ENCODE measurements at places on chromosomes 3 and 15.
A peak's percentile ranks its signal among the peaks of the same experiment; 100 is the strongest.

DNA sequence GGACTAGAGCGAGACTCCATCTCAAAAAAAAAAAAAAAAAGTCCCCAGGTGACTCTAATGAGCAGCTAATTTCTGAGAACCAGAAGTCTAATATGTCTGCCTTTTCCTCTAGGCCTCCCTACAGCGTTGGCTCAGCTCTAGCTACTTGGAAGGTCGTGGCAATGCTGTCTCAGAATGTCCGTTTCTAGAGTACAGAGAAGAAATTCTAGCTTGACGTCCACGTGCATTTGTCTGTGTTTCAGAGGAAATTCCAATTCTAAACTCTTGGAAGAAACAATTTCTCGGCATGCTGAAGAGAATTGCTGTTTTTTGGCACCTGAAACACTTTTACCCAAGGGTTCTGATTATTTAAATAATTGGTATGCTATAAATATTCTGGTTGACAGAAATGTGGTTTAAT lies 78.8 kb downstream of the SOX2 start:
- DNase-seq, result no peak

DNA sequence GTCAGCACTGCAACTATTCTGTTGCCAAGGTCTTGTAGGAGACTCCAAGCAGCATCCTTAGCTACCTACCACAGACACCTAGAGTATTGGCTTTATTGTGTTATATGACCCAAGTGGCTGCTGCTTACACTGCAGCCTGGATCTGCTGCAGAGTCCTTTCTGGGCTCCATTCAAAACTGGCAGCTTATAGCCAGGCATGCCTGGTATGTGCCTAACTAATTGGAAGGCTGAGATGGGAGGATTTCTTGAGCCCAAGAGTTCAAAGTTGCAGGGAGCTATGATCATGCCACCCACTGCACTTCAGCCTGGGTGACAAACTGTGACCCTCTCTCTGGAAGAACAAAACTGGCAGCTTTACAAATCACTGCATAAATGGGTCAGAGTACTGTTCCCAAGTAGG lies 8.6 kb downstream of the NDUFB4 start:
- DNase-seq, result peak; percentile 16

DNA sequence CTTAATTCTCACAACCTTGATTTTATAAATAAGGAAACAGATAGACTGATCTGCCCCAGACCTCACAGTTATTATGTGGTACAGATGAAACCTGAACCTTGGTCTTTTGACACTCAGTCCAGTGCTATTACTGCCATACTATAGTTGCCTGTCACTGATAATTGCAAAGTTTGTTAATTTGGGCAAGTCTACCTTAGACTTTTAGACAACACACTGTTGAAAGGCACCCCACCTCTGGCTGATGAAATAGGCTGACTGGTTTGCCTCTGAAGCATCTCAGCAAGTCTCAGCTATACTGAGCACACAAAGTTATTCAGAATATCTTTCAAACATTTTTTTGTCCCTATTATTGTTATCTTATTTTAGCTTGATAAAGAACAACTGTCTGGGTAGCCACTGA lies 53.1 kb upstream of the MAP4 start:
- no peak for DNase-seq

DNA sequence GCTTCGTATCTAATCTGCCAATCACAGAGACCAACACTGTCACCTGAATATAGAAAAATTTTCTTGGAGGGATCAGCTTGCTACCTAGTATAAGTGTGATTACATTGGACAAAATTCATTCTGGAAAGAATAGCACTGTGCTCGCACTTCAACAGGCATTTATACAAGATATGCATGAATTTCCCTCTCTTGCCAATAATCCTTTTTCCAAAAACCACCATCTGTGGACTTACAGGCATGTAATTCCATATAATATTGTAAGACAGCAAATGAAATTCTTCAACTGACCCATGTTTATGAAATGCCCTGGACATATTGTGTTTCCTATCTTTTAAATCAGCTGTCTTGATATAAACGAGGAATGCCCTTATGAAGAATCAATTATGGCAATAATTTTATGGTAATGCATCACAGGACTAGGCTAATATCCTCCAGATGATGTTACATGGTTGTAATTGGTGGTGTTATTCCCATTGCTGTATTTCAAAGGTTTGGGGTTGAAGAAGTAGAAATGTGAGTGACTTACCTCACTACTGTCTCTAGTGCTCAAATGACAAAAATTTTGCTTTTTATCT lies 861.4 kb upstream of the NECTIN3 start:
- DNase-seq, result no peak

DNA sequence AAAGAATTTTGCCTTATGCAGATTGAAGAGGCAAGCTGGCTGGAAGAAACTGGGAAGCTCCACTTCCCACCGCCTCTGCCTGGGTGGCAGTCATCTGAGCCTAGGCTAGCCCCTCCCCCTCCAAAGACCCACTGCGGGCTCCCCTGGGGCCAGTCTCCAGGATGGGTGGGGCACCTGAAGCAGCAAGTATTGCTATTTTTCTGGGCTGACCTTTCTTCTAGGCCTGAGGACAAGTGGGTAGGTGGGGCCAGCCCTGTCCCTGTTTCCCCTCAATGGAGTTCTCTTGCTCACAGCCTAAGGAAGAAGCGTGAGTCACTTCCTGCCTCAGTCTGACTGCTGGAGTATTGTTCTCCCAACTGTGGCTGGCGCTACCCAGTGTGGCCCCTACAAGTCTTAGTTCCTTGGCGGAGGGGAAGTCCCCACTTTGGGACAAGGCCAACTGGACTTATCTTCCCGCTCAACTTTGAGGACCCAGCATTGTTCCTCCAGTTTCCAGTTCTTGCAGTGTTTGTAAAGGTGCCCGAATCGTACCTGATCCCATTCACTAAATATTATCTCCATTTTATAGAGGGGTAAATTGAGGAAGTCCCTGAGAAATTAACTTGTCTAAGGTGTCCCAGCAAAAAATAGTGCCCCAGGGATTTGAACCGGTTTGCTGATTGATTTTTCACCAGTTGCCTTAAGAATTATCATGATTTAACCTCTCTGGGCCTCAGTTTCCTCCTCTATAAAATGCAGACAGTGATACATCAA lies 1.4 kb downstream of the FURIN start:
- DNase-seq, result no peak

DNA sequence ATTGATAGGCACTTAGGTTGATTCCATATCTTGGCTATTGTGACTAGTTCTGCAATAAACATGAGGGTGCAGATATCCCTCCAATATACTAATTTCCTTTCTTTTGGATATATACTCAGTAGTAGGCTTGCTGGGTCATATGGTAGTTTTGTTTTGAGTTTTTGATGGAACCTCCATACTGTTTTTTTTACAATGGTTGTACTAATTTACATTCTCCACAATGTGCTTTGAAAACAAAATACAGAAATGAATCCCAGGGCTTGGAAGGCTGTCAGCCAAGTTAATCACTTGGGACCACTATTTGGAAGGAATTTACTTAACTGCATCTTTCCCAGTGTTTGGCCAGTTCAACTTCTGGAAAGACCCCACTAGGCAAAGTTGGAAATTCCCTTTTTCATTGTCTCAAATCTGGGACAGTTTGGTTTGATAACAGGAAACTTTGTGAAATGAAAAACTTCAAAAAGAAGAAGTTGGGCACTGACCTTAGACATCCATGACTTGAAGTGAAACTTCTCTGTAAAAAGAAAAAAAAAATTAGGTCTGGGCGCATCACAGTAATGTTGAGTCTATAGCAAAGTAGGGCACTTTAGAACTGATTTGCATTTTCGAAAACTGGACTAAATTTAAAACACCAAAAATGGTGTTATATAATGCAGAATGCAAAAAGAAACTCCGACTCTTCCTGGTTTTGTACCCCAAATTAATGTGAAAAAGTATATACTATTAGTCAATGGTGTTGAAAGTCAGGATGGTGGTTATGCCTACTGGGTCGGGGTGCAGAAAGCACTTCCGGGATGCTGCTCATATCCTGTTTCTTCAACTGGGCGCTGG lies 6.0 kb downstream of the CTSH start:
- DNase-seq, result no peak

DNA sequence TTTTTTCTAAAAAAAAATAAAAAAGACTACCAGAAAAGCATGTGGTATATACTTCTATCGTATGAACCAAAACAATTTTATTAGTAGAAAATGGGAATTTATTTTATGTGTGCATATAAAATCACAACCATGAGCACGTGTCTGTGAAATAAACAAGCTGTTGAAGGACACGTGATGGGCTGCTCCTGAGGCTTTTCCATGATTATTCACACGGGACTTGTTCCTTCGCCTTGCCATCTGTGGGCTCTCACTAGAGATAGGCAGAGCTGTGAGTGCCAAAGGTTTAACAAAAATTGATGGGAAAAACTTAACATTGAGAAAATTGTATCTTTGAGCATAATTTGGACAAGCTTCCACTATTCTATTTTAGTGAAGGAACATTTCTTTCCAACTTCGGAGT lies 12.4 kb upstream of the ETV5 start:
- no peak for DNase-seq

DNA sequence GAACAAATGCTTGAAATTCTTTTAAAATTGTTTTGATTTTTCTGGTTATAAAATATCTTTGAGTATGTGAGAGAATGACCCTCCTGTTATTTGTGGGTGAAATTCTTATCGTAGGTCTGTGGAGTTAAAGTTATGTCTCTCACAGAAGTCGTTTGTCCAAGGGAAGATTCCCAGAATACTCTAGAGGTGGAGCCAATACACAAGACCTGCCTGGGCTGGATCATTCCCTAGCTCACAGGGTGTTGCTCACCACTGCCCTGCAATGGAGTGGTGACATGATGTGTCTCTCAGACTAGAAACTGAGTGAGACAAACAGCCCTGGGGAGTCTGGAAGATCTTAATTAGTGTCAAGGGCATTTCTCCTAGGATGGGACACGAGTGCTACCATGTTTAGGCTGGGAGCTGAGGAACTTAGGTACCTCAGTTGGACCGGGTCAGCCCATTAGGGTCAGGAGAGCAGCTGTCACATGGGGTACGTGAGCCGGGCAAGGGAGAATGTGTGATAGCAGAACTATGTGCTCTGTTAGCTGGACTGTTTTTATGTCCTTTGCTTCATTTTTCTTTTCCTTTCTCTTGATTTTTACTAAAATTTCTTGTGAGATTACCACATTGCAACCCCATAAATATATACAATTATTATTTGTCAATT lies 53.6 kb upstream of the MYO5C start:
- DNase-seq, result peak; percentile 66

DNA sequence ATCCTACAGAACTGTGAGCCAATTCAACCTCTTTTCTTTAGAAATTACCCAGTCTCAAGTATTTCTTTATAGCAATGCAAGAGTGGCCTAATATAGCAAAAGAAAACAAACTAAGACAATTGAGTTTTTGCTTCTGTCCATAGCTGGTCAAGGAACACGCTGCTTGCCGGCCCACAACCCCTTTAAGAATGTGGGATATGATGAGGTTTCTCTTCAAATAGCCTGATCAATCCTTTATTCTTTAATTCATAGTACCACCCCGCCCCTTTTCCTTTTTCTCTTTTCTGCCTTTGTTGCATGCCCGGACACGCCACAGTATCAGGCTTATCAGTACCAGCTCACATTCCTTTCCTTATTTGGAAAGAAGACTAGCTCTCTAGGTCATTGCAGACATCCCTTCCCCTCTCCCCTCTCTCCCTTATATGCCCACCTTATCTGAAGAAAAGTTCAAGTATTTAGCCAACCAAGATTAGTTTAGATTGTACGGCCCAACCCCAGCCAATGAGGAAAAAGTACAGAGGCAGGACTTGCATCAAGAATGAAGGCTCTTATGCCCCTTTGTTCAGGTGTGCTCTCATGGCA lies 404.5 kb downstream of the OCA2 start:
- DNase-seq, result no peak

DNA sequence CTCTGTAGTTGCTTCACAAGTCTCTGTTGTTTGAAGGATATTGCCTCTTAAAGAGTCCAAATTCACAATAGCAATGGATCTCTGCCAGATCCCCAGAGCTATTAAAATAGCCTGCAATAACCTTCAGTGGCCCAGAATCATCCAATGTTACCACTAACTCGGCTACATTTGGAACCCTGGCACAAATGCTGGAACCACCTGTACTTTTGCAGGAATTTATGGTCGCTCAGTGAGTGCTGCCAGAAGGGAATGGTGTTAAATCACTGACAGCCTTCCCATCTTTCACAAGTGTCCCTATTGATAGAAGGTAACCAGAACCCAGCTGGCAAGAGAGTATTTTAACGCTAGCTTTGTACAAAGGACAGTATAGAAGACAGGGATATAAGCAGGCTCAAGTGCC lies 298.8 kb upstream of the PLSCR5 start:
- DNase-seq, result no peak

DNA sequence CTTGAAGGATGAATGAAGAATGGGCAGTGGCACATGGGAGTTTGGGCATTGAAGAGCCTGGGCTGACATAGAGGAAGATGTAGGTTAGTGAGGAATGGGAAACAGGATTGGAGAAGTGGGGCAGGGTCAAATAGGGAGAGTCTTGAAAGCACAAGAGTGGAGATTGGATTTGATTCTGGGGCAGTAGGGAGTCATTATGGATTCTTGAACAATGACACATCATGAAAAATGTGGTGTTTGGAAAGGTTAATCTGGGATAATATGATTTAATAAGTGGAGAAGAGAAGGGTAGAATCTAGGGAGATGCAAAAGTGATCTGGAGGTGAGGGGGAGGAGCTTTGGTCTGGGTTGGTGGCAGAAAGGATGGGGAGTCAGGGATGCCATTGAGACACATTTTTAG lies 45.4 kb upstream of the ROPN1 start:
- DNase-seq, result no peak

GRCh38 chr15:59371458-59372351 lies 966 bp downstream of the MYO1E start:
- peak; percentile 60 for DNase-seq

- DNase-seq, result no peak
These were observed 3.0 kb upstream of the GPR87 start for GRCh38 chr3:151319628-151320027.

DNA sequence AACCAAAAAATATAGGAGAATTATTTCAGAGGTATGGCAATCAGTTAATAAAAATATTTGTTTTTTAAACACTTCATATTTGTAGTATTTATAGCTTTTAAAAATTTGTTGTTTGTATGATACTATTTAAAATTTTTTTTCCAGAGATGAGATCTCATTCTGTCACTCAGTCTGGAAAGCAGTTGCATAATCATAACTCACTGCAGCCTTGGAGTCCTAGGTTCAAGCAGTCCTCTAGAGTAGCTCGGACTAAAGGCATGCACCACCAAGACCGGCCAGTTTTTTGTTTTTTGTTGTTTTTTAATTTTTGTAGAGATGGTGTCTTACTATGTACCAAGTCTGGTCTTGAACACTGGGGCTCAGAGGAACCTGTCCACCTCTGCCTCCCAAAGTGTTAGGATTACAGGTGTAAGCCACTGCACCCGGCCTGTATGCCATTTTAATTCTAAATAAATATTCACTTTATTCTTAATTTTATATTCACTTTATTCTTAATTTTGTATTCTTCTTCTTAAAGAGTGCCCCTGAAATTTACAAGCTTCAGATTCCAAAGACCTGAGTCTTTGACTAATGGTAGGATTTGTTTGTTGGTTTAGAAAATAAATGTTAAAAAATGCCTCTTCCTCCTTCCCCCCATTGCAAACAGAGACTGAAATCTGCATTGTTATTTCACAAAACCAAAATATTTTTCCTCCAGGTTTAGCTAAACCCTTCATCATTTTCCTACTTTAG lies 9.4 kb downstream of the TGFBR2 start:
- no peak for DNase-seq

GRCh38 chr3:172478116-172478515 lies 29.9 kb upstream of the GHSR start:
- DNase-seq, result no peak

Measured in T47D (cell line).